Islet precursor cell (in vitro differentiated cells): ENCODE measurements at places on chromosomes 6 and 20.

- DNase-seq: no peak
Observed at GRCh38 chr20:36306553-36307411, 643 bp downstream of the DLGAP4 start.

- no peak for DNase-seq
Observed at GRCh38 chr6:55011034-55011433, 163.3 kb upstream of the HCRTR2 start.

DNA sequence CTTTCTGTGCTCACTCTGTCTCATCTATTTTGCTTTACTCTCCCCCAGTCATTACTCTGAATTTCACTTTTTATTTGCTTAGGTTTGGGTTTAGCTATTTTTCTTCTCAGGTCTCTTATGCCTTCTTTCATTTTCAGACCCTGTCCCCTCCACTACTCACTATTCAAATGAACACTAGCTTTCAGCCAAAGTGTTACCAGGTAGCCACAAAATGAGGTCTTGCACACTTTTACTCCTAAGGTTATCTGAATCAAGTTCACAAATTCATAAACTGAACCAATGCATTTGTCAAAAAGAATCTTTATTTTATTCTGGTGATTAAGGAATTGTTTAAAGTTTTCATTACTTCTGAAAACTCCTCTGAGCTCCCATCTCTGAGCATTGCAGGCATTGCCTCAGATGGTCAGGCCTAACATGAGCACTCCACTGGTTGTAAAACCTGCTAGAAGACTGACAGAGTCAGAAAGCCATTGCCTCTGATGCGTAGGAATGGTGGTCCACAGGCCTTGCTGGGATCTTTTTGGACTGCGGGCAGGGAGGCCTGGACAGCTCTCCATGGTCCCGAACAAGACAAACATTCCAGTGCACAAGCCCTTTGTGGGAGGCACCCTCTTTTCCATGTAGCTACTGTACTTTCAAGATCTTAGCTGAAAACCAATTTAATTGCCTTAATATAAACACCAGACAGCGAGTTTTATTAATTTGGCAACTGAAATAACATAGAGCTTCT lies 48.5 kb downstream of the FYN start:
- no peak for DNase-seq

DNA sequence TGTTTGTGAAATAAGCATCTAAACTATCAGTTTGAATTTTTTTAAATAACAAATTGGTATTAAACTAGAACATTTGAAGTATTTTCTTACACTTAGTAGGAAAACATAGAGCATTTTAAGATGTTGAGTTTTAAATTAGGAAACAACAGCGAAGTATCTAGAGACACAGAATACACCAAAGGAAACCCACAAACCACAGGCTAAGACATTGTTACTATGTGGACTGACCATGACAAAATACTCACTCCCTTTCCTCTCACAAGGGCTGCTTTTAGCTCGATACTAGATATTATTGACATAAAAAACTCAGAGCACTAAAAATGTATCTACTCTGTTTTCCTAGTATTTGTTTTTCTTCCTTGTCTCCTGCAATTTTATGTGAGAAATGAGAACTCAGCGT lies 266.0 kb upstream of the CITED2 start:
- no peak for DNase-seq

- no peak for DNase-seq
Observed at GRCh38 chr20:5864873-5865587, 85.3 kb downstream of the TRMT6 start.

DNA sequence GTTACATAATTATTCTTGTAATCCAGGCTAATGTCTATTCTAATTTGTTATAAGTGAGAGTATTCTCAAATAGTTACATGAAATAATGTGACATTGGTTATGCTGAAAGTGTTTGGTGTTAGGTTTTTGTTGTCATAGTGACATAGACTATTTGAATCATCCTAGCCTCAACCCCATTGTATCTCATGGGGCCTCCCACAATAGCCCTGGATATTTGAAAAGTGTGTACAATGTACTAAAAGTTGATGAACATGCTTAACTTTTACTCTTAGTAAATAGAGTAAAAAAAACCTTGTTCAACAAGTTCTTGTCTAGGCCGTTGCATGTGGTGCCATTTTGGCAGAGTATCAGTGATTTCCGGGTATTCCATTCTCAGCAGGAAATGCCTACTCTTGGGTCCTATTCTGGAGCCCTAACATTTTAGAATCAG lies 83.0 kb downstream of the RTN4IP1 start:
- no peak for DNase-seq

- DNase-seq: no peak
Observed at GRCh38 chr6:169839898-169840631, 88.6 kb downstream of the ERMARD start.

- no peak for DNase-seq
Observed at GRCh38 chr6:1298768-1299167, 13.1 kb upstream of the FOXQ1 start.

DNA sequence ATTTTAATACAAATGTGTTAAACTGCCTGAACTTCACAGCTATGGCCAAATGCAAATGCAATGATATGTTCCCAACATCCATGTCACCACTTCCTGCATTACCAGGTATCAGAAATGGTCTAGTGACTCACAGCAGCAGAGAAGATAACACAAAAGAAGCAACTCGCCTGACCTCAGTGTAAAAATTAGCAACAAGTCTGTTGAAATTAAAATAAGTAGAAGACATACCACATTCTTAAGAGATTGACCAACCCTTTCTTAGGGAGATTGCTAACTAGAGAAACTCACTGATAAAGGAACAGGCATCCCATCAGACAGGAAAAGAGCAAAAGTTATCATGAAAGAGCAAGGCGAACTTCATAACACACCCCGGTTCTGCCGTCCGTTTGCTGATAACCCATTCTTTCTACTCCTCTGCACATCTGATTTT lies 45.1 kb downstream of the RNASET2 start:
- DNase-seq: peak; percentile 7

DNA sequence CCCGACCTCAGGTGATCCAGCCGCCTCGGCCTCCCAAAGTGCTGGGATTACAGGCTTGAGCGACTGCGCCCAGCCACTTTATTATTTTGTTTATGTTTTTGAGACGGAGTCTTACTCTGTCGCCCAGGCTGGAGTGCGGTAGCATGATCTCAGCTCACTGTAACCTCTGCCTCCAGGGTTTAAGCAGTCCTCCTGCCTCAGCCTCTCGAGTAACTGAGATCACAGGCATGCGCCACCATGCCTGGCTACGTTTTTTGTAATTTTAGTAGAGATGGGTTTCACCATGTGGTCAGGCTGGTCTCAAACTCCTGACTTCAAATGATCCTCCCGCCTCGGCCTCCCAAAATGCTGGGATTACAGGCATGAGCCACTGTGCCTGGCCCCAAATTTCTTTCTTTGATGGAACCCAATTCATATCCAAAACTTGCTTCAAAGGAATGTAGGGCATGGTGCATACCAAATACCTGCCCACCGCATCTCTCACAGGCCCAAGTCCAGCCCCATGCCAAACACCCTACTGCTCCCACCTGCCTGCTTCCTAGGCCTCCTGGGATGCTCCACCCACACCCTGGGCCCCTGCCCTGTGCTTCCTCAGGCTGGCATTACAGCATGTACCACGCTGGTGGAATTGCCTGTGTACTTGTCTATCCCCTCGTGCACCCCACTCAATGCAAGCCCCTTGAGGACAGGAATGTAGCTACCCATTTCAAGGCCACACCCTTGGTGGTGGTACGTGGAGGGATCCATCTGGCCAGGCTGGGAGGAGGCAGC lies 4.9 kb upstream of the HMGA1 start:
- DNase-seq: peak; percentile 40

DNA sequence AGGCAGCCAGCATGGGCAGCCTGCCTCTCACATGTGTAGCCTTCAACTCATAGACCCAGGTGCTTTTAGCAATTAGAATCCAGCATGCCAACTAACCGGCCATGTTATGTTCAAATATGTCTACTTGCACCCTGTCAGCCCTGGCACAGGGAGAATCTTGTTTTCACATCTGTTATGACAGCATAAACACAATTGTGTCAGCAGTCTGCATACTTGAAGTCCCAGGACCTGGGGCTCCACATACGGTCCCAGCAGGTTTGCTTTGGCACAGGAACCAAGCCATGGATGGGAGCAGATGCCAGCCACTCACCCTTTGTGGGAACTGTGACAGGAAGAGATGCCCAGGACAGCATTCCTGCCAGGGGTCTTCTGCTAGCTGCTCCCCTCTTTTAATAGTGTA lies 67.2 kb upstream of the SYNDIG1 start:
- DNase-seq: no peak

- DNase-seq: peak; percentile 94
Observed at GRCh38 chr6:44651604-44652003, 264.1 kb downstream of the CDC5L start.

DNA sequence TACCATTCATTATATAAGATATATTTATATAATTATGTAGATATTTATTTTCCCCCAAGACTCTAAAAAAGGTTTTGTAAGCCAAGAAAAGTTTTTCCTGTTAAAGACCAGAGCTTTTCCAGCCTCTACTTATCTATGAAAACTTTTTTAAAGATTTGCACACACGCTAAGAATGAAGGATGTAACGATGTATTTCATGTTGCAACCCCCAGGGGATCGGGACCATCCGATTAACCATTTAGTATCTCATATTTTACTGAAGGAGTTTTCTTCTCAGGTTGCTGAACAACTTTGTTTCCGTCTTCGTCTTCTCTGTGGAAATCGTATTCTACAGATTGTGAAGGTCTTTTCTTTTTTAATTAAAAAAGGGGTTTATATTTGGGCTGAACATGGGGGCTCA lies 70.0 kb upstream of the SASH1 start:
- no peak for DNase-seq

- no peak for DNase-seq
Observed at GRCh38 chr6:84193114-84193708, 34.2 kb downstream of the CEP162 start.

DNA sequence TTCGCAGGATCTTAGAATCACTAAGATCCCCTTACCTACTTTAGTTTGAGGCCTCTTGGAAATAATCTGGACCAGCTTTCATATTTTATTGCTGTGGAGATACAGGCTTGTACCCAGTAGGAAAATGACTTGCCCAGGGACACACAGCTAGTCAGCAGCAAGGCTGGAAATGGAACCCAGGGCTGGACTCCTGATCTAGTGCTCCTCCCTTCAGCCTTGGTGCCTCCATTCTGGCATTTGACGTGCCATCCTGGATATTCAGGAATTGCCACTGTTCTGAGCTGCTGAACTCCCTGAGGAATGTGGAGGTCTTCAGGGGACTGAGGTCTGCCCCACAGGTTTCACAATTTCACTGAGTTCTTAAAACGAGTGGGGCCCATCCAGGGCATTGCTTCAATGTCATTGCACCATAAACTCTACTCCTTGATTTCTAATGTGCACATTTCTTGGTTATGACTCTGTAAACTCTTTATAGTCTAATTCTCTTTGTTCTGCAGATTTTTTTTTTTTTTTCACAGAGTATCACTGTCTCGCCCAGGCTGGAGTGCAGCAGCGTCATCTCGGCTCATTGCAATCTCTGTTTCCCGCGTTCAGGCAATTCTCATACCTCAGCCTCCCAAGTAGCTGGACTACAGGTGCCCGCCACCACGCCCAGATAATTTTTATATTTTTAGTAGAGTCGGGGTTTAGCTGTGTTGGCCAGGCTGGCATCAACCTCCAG lies 26.7 kb upstream of the CDKN1A start:
- DNase-seq: no peak

DNA sequence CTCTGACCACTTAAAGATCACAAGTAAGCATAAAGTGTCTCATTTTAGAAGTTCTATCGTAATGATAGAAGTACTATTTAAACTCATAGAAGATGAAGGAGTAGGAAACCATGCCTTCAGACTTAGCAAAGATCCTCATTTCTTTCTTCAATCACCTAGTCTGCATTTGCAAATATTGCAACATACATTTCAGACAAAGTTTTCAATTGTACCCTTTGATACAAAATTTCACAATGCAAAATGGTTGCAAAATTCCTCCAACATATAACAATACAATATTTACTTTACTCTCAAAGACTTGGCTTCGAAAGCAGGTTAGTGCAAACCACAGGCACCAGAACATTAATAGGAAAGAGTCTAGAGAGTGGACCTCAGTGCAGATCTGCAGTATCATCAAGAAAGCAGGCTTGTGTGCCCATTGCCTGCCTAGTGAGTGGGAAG lies 16.1 kb upstream of the ROS1 start:
- DNase-seq: no peak

GRCh38 chr6:36129941-36130666 lies at the start of gene MAPK13:
Gene MAPK13, plus strand, starts transcription at chr6:36130513. Its CDS starts 70 bp downstream, at chr6:36130583.
- peak; percentile 61 for DNase-seq

- DNase-seq: no peak
Observed at GRCh38 chr6:11222385-11223277, 9.8 kb downstream of the NEDD9 start.

DNA sequence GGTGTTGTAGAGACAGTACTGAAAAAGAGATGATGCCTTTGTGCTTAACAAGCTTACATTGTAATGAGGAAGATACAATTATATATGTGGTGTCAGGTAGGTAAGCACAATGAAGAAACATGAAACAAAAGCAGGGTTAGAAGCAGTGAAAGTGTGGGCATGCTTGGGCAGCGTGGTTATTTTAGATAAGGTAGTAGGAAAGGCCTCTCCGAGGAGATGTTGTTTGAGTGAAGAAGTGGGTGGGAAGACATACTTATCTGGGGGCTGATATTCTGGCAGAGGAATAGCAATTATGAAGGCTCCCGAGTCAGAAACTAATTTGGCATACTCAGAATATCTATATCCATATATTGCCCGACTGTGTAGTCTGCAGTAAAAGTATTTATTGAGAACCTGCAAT lies 4.7 kb downstream of the CDKAL1 start:
- no peak for DNase-seq

DNA sequence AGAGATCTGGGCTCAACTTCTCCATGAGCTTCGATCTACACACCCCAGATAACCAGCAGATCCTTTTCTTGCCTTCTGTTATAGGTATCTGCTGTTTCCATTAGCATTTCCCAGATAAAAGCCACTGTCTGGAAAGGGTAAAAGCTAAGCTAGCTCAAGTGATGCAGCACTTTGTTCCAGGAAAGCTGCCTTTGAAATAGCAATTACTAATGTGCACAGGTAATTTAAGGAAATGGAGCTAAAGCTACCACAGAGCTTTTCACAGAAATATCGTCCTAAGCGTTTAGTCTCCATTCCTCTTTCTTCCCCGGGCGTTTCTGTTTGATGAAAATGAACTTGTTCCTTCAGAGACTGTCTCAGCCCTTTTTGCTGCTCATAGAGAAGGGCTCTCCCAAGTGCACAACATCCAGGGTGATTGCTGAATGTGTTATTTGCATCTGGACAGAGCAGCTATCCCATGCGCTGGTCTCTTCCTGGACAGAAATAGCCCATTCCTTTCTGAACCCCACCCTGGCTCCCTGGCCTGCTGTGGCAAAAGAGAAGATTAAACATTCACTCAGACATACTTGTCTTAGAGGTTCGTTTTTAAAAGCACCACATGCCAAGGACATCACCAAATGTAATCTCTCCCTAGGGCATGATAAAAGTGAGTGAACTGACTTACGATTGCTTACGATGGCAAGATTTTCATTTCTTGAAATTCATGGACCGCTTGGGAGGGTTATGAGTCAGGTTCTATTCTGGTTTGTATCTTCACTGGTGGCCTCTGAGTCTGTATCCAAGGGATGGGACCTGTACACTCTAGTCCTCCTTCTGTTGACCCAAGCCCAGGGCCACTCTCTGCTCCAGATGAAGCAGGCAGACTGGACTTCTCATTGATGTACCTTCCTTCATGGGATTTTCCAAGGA lies 429.1 kb upstream of the CDH4 start:
- DNase-seq: no peak

GRCh38 chr6:145904391-145904790 lies 59.8 kb downstream of the SHPRH start:
- no peak for DNase-seq
